Neuronal stem cell (in vitro differentiated cells): ENCODE measurements at places on chromosomes 16 and 17.

GRCh38 chr17:69523244-69523861 is 108.9 kb downstream of the MAP2K6 start:
- no peaks in the 10 kb centered on the region for H3K27me3 ChIP-seq
- H3K4me3 ChIP-seq, result no peak overlapping the region
- H3K27ac ChIP-seq, result no peak overlapping the region
- H3K4me1 ChIP-seq, result no peaks in the 10 kb centered on the region

GRCh38 chr17:21268596-21269188 is 15.5 kb upstream of the NATD1 start:
- H3K27ac ChIP-seq, result no peak overlapping the region
- no peaks in the 10 kb centered on the region for H3K36me3 ChIP-seq
- no peaks in the 10 kb centered on the region for H3K4me1 ChIP-seq
- no peak overlapping the region for H3K4me3 ChIP-seq
- no peak for DNase-seq
- H3K27me3 ChIP-seq, result no peaks in the 10 kb centered on the region

- no peak overlapping the region for H3K4me3 ChIP-seq
- no peak for DNase-seq
- no peak overlapping the region for H3K27ac ChIP-seq
- no peaks in the 10 kb centered on the region for H3K4me1 ChIP-seq
- peaks cover 2% of the 10 kb centered on the region for H3K36me3 ChIP-seq
Measured at GRCh38 chr16:87507351-87508069, 14.7 kb upstream of the ZCCHC14 start.

- no peak overlapping the region for H3K27ac ChIP-seq
- H3K27me3 ChIP-seq, result no peaks in the 10 kb centered on the region
- no peak for DNase-seq
- H3K36me3 ChIP-seq, result peaks cover 34% of the 10 kb centered on the region
- H3K4me3 ChIP-seq, result no peak overlapping the region
Measured at GRCh38 chr16:28977703-28978662, 3.4 kb downstream of the SPNS1 start.

DNA sequence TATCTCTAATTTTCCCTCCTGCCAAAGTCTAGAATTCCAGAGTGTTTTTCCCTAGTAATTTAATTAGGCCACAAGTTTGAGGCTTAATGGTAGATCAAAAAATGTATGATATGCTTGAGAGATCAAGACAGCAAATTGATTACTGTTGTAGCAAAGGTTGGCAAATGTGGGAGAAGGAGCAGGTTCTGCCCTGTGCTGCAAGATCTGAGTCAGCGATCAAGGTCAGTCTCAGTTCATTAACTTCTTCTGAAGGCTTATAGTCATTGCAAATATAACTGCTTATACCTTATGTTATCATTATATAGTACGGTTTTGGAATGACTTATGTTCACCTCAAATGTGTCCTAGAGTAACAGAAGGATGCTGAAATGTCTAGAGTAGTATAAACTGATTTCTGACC is 231.1 kb upstream of the TBX2 start:
- no peaks in the 10 kb centered on the region for H3K4me1 ChIP-seq
- no peak for DNase-seq
- no peaks in the 10 kb centered on the region for H3K36me3 ChIP-seq
- no peak overlapping the region for H3K4me3 ChIP-seq
- H3K27me3 ChIP-seq, result no peaks in the 10 kb centered on the region

- H3K36me3 ChIP-seq, result peaks cover 4% of the 10 kb centered on the region
- peaks cover 18% of the 10 kb centered on the region for H3K27me3 ChIP-seq
- DNase-seq, result no peak
- H3K4me3 ChIP-seq, result no peak overlapping the region
Measured at GRCh38 chr17:74840989-74841666, 18.6 kb downstream of the GRIN2C start.

DNA sequence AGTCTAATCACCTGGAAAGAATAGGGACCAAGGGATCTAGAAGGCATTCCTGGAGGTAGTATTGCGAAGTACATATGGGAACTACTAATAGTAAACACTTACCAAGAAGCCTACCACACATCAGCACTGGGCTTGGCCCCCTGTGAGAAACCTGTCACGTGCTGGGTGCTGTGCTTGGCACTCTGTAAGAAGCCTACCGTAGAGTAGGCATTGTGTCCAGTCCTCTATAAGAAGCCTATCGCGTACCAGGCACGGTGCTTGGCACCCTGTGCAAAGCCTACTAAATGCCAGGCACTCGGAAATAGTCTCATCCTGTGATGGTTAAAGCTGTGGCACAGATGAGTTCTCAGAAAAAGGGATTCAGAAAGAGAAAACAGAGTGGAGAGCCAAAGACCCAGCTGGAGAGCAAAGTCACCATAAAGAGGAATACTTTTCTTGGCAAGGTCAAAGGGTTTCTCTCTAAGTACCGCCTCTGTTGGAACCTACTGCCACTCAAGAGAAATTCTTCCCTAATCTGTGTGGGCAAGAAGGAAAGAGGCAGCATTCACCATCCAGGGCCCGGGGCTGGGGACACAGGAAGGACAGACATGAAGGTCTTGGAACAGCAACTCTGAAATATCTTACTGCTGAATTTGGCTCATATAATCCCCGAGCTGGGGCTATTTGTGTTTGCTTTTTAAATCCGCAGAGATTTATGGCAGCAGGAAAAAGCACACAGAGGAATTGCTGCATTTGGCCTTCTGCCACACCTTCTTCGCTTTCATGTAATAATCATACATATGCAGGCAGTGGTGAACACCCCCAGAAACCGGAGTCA is 81.8 kb downstream of the VAT1L start:
- H3K36me3 ChIP-seq, result no peaks in the 10 kb centered on the region
- no peak overlapping the region for H3K4me3 ChIP-seq
- no peak for DNase-seq
- peaks cover 10% of the 10 kb centered on the region for H3K4me1 ChIP-seq
- H3K27ac ChIP-seq, result no peak overlapping the region

GRCh38 chr17:48840441-48840840 is 9.6 kb downstream of the CALCOCO2 start:
- H3K36me3 ChIP-seq, result peaks cover 6% of the 10 kb centered on the region
- no peaks in the 10 kb centered on the region for H3K27me3 ChIP-seq
- no peak for DNase-seq
- H3K4me3 ChIP-seq, result no peak overlapping the region
- peaks cover 6% of the 10 kb centered on the region for H3K4me1 ChIP-seq

- no peak overlapping the region for H3K27ac ChIP-seq
- H3K4me3 ChIP-seq, result no peak overlapping the region
- peaks cover 5% of the 10 kb centered on the region for H3K4me1 ChIP-seq
- no peaks in the 10 kb centered on the region for H3K27me3 ChIP-seq
- DNase-seq, result no peak
Measured at GRCh38 chr16:54077050-54077821, 209.4 kb downstream of the IRX3 start.
